ENCODE measurements at places on chromosomes 6 and 20.
A peak's percentile ranks its signal among the peaks of the same experiment; 100 is the strongest.

DNA sequence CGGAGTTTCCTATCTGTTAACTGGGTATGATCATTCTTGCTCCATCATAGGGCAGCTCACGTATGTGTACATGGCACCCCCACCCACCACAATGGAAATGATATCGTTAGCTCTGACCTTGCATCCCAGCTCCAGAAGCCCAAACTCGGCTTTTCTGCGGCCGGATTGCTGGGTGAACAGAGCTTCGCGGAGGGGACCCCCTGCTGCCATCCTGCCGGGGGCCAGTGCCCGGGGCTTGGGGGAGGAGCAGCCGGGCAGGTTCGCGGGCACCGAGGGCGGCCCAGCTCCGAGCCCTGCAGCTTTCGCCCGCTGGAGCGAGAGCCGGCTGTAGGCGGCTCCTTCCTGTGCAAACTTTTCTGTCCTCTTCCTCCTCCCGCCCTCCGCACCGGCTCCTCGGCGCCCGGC lies 24.9 kb upstream of the FUCA2 start:
- DNase-seq, result peak; percentile 78

DNA sequence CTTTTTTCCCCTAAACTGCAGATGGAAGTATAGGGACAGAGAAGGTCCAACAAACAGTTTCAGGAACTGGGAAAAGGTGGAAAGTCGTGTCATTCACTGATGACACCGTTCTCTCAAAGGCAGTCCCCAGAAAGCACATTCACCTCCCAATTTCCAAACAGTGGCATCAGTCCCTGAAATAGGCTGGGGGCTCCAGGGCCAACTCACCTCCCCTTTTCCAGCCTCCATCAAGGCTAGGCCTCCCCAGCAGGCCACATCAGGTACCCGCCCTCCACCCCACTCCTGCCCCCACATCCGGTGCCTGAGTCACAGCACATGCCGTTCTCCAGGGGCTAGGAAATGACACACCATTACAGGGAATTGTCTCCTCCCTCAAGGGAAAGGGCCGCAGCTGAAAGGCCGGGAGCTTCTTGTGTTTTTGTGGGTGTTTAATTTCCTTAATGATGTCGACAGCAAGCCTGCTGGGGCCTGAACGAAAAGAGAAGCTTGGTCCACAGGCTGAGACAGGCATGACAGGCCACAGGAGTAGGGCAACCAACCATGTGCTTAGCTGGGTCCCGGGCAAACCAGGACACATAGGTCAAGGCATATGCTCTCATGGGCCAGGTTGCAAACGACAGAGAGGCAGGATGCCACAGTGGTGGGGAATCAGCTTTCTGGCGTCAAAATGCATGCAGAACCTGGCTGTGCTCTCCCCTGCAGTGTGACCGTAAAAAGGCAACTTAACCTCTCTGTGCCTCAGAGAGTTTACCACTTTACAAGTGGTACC lies 39.2 kb downstream of the ZMYND8 start:
- peak; percentile 97 for DNase-seq

- DNase-seq, result no peak
These were observed 41.1 kb upstream of the MAP3K4 start for GRCh38 chr6:160950507-160950906.

DNA sequence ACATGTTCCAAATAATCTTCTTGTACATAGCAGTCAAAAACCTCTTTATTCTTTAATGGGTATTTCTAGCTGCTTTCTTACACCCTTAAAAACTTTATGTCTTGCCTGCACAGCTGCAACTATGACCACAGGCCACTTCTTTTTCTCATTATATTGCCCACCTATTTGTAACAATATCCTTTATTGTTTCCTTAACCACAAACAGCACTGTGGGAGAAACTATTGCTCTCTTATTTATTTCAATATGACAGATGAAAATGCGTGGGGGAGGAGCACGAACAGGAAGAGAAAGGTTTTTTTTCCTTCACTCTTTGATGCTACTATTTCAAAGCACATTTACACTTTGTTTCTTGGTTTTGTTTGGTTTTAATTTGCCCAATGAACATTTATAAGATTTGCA lies 253.5 kb downstream of the GJA1 start:
- DNase-seq, result peak; percentile 60

DNA sequence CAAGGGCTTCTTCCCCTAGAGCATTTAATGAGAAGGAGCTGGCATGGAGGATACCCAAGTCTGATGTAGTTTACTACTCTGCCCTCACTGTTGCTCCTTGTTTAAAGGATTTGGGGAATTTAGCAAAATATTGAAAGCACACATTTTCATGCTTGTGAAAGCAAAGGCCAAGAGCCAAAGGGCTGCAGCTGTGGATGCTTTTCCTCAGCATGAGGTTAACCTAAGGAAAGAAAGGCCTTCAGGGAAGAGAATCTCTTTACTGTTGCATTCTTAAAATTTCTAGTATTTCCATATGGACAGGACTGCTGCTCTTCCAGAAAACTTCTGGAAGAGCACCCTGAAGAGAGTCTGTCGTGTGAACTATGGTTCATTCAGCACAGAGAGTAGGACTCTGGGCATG lies 45.9 kb upstream of the SASH1 start:
- no peak for DNase-seq

DNA sequence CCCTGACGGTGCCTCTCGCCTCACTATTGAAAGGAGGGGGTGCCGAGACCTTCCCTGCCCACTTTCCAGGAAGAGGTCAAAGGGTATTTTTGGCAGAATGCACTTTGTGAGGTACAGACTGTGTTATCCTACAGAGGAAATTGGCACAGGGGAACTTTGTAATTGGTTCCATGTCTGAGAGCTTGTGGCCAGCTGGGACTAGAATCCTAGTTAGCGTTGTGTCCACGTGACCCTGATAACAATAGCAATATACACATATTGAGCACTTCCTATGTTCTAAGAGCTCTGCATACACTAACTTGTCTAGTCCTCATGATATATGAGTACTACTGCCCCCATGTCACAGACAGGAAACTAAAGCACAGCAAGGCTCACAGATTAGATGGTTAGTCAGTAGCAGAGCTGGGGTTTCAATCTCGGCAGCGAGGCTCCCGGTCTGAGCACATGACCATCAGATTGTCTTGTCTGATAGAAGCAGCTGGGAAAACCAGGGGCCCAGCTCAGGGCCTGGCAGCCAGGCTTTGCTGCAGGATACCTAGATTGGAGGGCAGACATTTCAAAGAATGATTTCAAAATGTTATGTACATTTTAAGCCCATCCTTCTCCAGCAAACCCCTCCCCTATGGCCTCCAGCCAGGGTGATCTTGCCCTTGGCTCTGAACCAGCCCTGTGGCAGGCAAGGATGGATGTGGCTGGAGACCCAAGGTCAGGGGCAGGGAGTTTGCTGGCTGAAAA lies 1.4 kb downstream of the MAPK13 start:
- DNase-seq, result no peak

- DNase-seq, result no peak
These were observed 22.0 kb upstream of the PRDM1 start for GRCh38 chr6:106064142-106064541.

GRCh38 chr20:34215711-34216381 lies 25.4 kb upstream of the ASIP start:
- DNase-seq, result peak; percentile 82

DNA sequence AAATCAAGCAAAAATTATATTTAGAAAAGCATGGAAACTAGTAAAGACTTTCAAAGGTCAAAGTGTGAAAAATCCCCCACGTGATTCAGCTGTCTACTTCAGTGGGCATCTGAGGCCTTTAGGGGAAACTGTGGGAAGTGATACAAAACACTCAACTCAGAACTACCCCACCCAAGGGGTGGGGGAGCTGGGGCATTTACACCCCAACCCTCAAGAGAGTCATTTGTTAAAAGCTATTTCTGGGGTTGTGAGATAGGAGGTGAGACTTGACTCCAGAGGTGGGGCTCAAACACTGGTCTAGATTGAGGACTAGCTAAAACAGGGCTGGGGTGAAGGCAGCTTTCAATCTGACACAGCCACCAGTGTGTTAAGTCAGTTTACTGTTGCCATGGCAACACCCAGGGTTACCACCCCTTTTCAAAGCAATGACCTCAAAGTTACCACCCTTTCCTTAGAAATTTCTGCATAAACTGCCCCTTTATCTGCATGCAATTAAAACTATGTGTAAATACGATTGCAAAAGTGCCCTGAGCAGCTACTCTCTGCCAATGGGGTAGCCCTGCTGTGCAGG lies 9.9 kb upstream of the GTSF1L start:
- peak; percentile 49 for DNase-seq

GRCh38 chr20:50092436-50092835 lies 20.5 kb downstream of the UBE2V1 start:
- DNase-seq, result no peak

- peak; percentile 90 for DNase-seq
These were observed 100.8 kb downstream of the TNFAIP3 start for GRCh38 chr6:137967689-137968454.

DNA sequence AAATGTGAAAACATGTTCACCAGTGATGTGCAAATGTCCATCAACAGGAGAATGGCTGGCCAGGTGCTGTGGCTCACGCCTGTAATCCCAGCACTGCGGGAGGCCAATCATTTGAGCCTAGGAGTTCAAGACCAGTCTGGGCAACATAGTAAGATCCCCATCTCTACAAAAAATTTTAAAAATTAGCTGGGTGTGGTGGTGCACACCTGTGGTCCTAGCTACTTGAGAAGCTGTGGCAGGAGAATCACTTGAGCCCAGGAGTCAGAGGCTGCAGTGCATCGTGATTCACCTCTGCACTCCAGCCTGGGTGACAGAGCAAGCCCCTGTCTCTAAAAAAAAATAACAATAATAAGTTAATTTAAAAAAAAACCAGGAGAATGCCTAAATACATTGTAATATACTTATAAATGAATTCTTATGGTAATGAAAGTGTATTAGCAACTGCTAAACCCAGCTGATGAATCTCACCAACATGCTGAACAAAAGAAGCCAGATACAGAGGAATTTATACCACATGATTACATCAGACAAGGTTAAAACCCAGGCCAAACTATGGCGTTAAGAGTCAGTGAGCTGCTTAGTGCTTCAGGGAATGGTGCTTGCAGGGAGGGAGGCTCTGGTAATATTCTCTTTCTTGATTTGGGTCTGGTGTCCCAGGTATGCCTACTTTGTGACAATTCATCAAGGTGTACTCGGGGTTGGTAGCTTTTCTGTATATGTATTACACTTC lies 36.4 kb downstream of the RPP40 start:
- DNase-seq, result no peak

- no peak for DNase-seq
These were observed 86.2 kb downstream of the TBC1D7 start for GRCh38 chr6:13242178-13242577.

DNA sequence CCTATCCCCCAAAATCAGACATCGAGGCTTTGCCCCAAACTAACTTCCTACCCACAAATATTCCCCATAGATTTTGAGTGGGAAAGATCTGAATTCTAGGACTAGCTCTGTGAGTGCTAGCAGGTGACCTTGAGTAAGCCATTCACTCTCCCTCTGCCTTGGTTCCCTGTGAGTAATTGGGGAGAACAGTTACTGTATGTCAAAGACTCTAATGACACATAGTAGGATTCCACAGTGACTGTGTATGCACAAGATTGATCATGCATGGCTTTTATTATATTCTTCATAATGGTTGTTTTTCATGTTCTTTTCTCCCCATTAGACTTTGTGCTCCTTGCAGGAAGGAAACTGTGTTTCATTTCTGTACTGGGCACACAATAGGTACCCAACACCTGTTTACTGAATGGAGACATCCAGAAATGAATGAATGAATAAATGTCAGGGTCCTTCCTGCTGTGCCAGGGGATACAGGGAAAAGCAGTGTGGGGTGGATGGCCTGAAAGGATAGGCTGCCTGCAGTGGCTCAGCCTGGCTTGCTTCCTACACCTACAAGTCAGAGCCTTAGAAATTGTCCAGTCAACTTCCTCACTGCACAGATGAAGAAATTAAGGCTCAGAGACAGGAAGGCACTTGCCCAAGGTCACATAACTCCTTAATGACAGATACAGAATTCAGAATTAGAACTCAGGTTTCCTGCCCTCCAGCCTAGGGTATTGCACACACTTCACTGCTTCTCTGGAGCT lies 901 bp upstream of the TMEM151B start:
- DNase-seq, result no peak

DNA sequence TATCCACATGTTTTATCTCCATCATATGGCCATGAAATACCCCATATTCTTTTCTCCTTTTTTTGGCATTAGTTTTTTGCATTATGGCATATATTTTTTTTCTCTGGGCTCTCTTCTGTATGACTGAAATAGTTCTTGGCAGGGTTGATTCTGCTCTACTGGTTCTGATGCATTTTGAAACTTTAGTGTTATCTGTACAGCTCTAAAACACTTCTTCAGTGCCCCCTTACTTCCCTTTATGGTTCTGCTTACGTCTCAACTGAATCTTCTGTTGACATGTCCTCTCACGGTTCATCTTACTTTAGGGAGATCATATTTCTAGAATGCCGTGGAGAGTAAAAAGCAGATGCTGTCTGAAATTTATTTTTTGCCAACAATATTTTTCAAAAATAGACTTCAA lies 23.2 kb upstream of the TXNDC5 start:
- no peak for DNase-seq

DNA sequence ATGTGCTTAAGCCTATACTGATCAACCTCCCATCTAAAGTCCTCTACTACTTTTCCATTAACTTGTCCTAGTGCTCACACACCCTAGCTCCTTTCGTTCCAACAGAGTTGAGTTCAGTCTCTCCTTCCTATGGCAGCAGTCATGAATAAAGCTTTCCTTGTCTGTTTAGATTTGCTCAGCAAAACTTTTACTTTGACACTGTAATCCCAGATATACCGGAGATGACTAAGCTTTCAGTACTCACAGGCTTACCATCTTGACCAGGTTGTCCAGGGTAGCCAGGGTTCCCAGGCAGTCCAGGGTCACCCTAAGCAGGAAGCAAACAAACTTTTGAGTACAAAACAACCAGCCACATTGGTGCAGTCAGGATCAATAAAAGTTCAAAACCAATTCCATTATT lies 90.7 kb downstream of the COL21A1 start:
- no peak for DNase-seq

- DNase-seq, result peak; percentile 62
These were observed 10.5 kb downstream of the SNX3 start for GRCh38 chr6:108250240-108250866.

DNA sequence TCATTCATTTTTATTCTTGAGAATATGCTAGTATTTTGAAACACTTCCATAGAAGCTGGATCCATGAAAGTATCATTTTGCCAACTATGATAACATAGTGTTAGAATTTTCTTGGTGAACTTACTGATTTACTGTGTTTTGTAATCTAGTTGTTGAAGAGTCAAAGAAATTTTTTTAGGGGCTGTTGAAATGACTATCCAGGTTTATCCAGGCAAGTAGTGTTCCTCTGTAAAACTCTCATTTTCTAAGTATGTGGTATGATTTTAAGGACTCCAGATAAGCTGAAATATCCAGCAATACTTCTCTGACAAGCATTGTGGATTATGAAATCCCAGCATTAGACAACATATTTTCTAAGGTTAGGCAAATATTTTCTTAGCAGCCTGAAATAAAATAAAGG lies 95.9 kb downstream of the GRIK2 start:
- DNase-seq, result no peak

GRCh38 chr6:36968266-36968977 lies 13.9 kb downstream of the PI16 start:
- no peak for DNase-seq

- no peak for DNase-seq
These were observed 5.4 kb upstream of the PHF1 start for GRCh38 chr6:33405386-33405940.

- DNase-seq, result no peak
These were observed 443.6 kb downstream of the CDC5L start for GRCh38 chr6:44831002-44831610.

All from NB4 (cell line).